ENCODE measurements at places on chromosomes 2 and 18.

DNA sequence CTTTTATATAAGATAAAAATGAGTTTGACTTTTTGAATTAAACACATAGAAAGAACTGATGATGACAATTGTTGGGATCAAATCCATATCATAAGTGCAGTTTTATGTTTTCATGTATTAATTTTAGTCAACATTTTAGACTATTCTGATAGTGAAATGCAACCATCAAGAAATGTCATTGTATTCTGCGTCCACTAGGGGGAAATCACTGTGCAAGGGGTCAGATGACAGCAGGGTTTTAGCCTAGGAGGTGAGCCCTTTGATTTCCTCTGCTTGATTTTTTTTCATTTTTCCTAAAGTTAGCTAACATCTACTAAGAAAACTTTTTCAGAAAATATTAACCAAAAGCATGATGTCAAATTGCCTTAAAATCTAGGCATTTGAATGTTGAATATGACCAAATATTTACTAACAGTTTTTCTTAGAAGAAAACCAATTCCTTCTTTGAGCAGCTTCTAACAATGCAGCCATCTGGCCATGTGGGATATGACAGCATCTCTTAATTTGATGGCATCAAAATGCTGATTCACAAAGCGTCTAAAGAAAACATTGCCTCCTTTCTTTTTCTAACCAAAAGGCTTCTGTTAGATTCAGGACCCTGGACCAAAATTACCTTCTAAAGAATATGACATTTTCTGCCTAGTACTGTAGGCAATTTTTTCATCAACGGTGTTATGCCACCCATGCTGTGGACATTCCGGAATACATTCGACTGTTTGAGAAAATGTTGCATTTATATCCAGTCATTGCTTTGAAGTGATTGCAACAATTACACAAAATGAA lies 141.5 kb downstream of the SPHKAP start:
- peak; percentile 74 for DNase-seq

GRCh38 chr2:119544939-119545475 lies 758 bp downstream of the CFAP221 start:
- DNase-seq = no peak

DNA sequence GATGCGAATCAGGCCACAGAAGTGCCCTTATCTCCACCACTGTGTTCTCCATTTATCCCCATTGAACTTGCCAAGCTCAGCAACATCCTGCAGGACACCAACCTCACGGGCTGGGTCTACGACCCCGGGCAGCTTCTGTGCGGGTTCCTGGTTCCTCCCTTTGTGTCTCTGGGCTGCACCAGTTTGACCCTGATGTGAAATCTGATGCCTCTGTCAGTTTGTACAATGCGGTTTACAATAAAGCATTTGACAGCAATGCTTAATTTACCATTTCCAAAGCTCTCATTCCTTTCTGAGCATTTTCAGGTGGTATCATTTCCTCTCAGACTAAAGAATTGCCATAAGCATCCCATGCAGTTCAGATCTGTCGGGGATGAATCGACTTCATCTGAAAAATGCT lies 3.3 kb upstream of the TMEM18 start:
- DNase-seq = no peak

DNA sequence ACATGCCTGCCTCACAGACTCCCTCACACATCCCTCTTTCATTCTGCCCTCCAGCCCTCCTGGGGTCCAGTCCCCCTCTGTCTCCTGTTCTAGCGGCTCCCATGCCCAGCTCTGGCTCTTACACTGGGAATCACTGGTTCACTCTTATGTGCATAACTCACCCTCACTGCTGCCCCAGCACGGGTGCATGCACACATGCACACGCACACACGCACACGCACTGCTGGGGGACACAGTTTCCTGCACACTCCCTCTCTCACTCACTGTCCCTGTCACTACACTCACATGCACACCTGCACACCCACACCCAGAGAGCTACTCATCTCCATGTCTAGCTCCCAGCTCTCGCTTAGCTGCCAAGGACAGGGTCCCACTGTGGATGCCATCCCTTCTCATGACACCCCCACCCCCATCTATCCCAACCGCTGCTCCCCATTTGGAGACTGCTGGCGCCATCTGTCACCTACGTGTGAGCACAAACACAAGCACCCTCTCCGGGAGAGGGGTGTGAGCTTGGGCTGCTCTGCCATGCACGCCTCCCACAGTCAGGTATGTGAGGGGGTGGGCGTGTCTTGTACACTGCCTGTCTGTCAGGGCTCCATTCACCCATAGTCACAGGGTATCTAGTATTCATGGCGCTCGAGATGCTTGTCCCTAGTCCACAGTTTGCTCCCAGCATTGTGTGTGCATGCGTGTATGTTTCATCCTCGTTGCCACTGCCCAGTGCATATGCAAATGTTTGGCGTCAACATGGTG lies 1.8 kb downstream of the ASIC4 start:
- DNase-seq = no peak

DNA sequence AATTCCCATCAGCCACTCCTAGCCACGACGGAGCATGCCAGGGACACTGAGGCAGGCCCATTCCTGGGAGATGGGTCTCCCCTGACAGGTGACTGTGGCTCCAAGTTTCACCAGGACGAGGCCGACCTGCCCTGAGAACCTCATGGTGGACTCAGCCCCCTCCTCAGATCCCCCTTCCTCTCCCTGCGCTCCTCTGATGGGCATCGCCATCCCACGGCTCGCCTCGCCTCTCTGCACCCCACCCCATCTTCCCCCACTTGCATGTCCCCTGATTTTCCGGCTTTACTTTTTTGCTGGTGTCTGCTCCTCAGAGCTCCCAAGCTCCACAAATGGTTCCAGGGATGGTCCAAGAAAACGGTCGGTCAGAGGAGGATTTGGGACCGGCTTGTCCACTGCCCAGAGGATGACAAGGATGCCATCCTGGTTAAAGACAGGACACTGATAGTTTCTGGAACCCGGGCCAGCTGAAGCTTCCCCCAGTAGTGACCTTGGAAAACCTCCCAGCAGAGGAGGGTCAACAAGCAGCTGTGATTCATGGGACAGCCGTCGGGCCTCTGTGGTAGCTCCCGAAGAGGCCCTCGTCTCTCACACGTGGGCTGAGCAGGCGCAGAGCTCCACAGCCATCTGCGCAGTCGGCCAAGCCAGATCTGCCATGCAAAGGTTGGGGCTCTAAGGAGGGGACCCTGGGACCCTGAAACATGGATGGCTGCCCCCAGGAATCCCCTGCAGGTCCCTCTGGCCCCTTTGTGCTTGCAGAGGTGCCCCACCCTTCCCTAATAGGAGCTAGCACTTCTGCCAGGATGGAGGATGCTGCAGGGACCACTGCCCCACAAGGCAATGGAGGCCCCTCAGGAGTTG lies 87.8 kb upstream of the SLC66A3 start:
- DNase-seq = no peak

- DNase-seq = no peak
These were observed 162.2 kb upstream of the PGAP1 start for GRCh38 chr2:197088694-197089093.

DNA sequence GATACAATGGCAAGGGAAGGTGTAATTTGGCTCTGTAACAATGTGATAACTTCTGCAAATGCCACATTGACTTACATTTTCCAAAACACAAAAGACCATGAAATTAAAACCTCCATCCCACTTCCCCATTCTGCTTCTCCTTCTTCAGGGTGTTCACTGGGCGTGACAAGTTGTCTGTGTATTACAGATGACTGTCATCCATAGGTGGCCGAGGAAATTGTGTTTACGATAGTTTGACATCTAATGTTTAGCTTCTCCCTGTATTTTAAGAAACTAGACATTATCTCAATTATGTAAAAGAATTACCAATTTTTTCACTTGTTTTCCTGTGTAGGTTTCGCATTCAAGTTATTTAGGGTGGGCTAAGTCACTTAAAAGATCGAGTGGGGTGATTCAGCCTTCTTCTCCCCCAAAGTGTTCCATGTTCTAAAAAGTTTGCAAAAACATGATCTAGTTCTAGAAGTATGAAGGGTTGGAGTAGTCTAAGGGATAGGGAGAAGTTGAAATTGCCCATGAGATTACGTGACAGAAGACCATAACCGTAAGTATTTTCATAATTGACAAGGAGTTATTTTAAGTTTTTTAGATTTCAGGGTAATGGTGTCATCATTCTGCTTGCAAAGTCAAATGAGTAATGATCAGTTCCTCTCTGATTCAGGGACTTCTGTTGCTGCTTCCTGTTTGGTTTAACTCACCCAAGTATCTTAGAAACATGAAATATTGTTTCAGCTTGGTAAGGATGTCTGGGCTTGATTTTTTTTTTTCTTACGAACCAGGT lies 25.2 kb upstream of the CYTIP start:
- no peak for DNase-seq

DNA sequence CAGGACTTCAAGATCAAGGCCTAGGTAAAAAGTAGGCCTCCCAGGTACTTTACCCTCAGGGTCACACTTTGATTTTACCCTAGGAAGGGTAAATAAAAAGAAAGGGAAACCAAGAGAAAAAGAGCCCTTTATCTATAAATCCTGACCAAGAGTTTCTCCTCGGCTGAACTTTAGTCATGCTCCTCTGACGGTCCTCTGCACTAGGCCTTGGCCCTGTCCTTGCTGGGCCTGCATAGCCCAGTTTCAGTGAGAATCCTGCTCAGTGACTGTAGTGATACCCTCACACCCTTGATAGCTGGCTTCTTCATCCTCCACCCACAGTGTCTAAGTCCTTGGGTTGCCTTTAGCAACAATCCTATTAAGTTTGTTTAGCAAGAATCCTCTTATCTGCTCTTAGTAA lies 20.5 kb upstream of the ITSN2 start:
- no peak for DNase-seq

Data from NCI-H510A treated with DMSO at 0.1 percent for 48 hours (cell line).